ENCODE measurements at places on chromosomes 3 and 15.

GRCh38 chr15:65377105-65377975 is 462 bp downstream of the IGDCC3 start:
- H3K27me3 ChIP-seq = peaks cover 43% of the 10 kb centered on the region
- H3K27ac ChIP-seq = no peak overlapping the region
- H3K4me1 ChIP-seq = peaks cover 28% of the 10 kb centered on the region
- peak; percentile 81 for DNase-seq

DNA sequence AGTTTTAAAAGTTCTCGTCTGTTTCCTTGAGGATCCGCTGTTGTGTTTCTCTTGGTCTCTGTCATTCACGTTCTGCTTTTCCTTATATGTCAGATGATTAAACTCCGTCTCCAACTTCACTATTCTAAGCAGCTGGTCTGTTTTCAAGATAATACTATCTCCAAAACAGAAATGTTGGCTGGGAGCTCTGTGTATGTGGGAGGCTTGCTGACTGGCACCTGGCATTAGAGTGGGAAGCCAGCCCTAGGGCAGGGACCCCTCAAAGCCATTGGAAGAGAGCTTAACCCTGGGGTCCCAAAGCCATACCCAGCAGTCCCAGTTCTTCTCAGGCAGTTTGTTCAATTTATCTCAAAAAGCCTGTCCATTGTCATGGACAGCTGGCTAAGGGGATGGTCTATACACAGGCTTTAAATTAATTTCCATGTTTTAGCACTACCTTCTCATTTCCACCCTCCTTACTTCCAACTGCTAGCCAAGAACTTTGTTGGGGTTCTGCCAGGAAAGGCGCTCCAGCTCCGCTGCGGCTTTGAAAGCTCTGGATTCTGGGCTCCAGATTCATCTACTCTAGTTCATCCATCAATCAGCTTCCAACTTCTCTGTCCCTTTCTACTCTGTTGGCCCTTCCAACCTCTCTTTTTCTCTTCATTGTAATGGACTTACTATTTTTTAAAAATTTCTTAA is 9.2 kb downstream of the BTBD1 start:
- peak overlapping the region; percentile 3 for H3K4me3 ChIP-seq
- peaks cover 26% of the 10 kb centered on the region for H3K36me3 ChIP-seq
- H3K4me1 ChIP-seq = peaks cover 23% of the 10 kb centered on the region
- no peaks in the 10 kb centered on the region for H3K27me3 ChIP-seq
- H3K27ac ChIP-seq = peak overlapping the region; percentile 75

DNA sequence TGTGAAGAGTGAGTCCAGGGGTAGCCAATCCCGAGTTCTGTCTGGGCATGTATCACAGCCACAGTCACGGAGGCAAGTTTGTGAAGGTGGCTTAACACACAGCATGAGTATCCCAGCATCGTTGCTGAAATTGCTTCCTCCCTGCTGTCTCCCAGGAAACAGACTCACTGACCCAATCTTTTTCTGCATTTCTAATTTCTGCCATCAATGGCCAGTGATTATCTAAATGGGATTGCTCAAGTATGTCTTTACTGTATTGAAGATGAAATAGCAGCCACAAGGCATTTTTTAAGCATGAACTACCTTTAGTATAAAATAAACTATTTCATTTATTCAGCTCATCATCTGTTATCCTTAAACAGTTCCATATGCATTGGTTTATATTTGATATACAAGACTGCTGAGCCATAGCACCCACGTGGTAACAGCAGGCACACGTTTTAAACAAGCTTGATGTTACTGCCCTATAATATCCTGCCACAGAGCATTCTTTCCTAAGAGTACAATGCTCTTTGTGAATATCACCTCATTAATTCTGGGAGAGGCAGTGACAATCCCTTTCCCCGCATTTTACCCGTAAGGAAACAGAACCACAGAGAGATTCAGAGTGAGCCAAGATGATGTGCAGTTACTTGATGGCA is 276.6 kb upstream of the THBS1 start:
- no peak overlapping the region for H3K27ac ChIP-seq
- H3K4me1 ChIP-seq = no peaks in the 10 kb centered on the region
- no peak for DNase-seq
- no peaks in the 10 kb centered on the region for H3K36me3 ChIP-seq
- H3K27me3 ChIP-seq = no peaks in the 10 kb centered on the region

GRCh38 chr3:124747111-124747981 is 17.1 kb downstream of the UMPS start:
- H3K4me1 ChIP-seq = peaks cover 6% of the 10 kb centered on the region
- H3K27ac ChIP-seq = no peak overlapping the region
- H3K36me3 ChIP-seq = peaks cover 25% of the 10 kb centered on the region
- no peak overlapping the region for H3K4me3 ChIP-seq

GRCh38 chr3:16846373-16847080 is 38.2 kb upstream of the PLCL2 start:
- DNase-seq = no peak
- no peak overlapping the region for H3K27ac ChIP-seq
- no peak overlapping the region for H3K4me3 ChIP-seq
- no peaks in the 10 kb centered on the region for H3K27me3 ChIP-seq
- H3K4me1 ChIP-seq = peaks cover 23% of the 10 kb centered on the region

GRCh38 chr15:81942655-81943195 is 103.1 kb downstream of the MEX3B start:
- no peaks in the 10 kb centered on the region for H3K36me3 ChIP-seq
- H3K4me3 ChIP-seq = no peak overlapping the region
- no peak for DNase-seq
- no peak overlapping the region for H3K27ac ChIP-seq
- no peaks in the 10 kb centered on the region for H3K27me3 ChIP-seq

DNA sequence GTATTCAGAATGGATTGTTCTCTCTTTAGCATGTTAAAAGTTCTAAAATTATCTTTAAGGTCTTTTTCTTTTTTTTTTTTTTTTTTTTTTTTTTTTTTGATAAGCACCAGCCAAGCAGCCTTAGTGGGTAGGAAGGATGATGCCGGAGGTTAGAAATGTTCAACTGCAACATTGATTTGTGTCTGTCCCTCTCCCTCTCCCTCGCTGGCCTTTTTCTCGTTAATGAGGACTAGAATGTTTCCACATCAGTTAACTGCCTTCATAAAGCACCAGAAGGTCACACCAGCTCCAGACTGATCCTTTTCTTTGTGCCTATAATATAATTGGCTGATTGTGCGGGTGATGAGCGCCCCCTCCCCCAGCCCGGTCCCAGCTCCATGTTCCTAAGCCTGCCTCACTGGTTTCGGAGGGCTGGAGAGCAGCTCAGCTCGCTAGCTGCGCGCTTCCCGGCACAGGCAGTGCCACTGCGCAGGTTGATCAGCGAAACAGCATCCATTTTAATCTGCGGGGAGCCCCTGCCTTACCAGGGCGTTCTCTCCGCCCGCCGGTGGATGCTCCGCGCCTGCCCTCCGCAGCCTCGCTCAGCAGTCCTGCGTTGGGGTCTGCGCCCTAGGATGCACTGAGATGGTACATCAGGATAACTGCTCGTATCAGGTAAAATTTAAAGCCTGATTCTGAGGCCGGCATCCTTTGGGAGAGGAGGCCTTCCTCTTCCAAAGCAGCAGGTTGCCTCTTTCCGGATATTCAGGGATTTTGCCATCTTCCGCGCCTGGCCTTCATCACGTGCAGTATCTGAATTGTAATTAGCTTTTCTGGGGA is 148.9 kb upstream of the IL12A start:
- no peaks in the 10 kb centered on the region for H3K36me3 ChIP-seq
- peak within 1 kb of the TSS; percentile 64 for H3K4me3 ChIP-seq
- H3K27ac ChIP-seq = peak within 1 kb of the TSS; percentile 93
- no peaks in the 10 kb centered on the region for H3K27me3 ChIP-seq

GRCh38 chr15:91192285-91192684 is 92.2 kb downstream of the SV2B start:
- no peaks in the 10 kb centered on the region for H3K36me3 ChIP-seq
- H3K4me1 ChIP-seq = no peaks in the 10 kb centered on the region
- DNase-seq = no peak
- no peaks in the 10 kb centered on the region for H3K27me3 ChIP-seq

- no peak overlapping the region for H3K4me3 ChIP-seq
- H3K27ac ChIP-seq = peak overlapping the region; percentile 97
- DNase-seq = no peak
Measured at GRCh38 chr15:39885099-39885777, 34.8 kb downstream of the GPR176 start.

DNA sequence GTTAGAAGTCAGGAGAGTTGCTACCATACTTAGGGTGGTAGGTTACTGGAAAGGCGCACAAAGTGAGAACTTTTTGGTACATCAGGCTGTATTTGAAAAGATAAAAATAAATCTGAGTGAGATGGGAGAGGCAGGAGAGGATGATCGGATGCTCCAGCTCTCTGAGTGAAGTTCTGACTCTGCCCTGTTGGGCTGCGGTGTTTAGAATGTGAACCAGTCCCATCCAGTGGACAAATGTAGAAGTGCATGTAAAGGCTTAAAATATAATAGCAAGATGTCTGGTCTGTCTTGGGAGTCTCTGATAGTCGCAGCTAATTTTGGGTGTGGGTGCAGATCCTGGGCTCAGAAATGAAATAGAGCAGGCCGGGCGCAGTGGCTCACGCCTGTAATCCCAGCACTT is 30.4 kb downstream of the ACKR2 start:
- H3K4me3 ChIP-seq = no peak overlapping the region
- no peak overlapping the region for H3K27ac ChIP-seq
- no peaks in the 10 kb centered on the region for H3K27me3 ChIP-seq
- H3K4me1 ChIP-seq = no peaks in the 10 kb centered on the region

DNA sequence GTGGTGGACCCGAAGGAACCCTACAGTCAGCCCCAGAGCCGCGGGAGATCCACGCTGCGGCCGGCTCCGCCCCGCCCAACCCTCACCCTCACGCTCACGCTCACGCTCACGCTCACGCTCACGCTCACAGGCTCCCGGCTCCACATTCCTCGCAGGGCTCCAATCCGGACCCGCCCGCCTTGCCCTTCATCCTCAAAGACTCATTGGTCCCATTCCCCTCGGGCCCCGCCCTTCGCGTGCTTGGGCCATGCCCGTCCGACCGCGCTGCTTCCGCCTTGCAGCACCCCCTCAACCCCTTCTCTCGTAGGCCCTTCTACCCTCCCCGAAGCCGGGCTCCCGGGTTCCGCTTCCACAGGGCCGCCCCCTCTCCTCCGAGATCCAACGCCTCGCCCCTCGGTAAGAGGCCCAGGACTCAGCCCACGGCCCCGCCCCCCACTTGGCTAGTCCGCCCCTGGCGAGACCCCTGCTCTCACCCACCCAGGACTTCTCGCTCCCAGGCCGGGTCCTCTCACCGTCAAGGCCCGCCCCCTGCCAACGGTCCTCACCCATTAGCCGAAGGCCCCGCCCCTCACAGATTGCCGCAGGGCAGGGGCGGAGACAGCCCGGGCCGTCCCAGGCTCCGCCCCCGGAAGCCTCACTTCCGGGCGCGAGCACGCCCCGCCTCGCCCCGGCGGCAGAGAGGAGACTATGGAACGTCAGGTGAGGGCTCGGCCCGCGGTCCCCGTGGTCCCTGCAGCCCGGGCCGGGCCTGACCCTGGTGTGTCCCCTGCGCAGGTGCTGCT is at the start of gene APEH:
APEH (plus strand) TSS at position 637 of the 782 bp plus-strand sequence; CDS start at position 688, 51 bp downstream.
- H3K36me3 ChIP-seq = peaks cover 9% of the 10 kb centered on the region
- H3K27ac ChIP-seq = peak within 1 kb of the TSS; percentile 99
- H3K4me1 ChIP-seq = peaks cover 15% of the 10 kb centered on the region
- H3K4me3 ChIP-seq = peak within 1 kb of the TSS; percentile 89

DNA sequence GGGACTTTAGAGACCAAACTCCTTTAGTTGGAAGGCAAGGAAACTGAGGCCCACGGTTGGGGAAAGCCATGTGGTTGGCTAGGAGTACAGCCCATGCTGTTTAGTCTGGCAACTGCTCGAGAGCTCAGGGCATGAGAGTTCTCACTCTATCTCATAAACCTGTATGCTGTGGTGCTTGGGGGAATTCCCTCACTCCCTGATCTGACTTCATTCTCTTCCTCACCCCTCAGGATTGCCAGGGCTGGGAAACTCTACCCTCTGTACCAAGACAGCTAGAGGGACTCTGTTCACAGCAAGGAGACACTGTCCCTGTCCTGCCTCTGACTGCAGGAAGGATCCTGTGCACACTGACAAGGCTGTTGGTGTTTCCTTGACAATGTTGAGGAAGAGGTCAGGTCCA is 230.2 kb downstream of the ZNF621 start:
- no peak for DNase-seq
- H3K36me3 ChIP-seq = no peaks in the 10 kb centered on the region
- no peak overlapping the region for H3K27ac ChIP-seq

DNA sequence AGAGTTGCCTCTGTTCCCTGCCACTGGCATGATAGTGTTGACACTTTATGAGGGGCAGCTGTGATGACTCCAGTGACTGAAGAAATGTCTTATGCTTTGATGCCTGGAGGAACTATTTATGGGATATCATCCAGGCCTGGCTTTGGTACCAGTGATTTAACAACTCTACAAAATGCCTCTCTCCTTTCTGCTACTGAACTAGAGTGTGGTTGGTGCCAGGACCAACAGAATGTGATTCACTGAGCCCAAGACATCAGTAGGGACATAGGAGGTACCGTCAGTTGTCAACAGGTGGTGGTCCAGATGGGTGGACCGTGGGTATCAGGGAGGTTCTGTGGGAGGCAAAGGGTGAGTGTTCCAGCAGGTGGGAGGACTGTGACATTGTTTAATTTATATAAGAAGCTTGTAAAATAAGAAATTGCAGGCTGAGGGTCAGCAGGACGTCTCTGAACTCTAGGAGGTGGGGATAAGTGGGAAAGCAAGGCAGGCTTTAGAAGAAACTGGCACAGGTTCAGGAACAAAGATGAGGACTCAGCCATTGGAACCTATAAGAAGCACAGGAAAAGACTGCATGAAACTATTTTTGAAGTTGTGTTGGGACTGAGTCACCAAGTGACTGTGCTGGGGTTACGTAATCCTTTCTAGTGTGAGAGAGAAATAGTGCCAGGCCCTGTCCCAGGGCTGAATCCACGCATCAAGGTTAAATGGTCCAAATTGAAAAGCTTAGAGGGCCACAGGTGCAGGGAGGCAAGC is 28.5 kb upstream of the SLC7A14 start:
- no peak for DNase-seq
- no peak overlapping the region for H3K27ac ChIP-seq
- H3K27me3 ChIP-seq = no peaks in the 10 kb centered on the region
- H3K4me3 ChIP-seq = no peak overlapping the region

DNA sequence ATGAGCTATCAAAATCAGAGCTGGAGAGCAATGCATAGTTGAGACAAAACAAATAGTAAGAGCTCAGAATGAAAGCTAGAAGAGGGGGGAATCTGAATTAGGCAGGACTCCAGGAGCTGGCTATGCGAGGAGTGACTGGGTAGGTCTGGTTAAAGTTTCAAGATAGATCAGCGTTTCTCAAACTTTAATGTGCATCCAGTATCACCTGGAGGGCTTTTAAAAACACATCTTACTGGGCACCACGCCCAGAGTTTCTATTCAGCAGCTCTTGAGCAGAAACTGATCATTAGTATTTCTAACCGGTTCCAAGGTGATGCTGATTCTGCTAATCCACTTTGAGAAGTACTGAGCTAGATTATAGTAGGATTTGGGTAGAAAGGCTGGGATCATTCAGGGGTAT is 96.2 kb upstream of the ACP3 start:
- no peaks in the 10 kb centered on the region for H3K36me3 ChIP-seq
- H3K4me1 ChIP-seq = peaks cover 11% of the 10 kb centered on the region
- no peaks in the 10 kb centered on the region for H3K27me3 ChIP-seq
- H3K27ac ChIP-seq = no peak overlapping the region

All from GM23338 (cell line).